Spinal cord (tissue), 10 donors: ENCODE measurements at places on chromosomes 13 and 19.

GRCh38 chr13:110887597-110888333 is 27.1 kb downstream of the ANKRD10 start:
- peaks cover 5% of the 10 kb centered on the region for H3K36me3 ChIP-seq
- no peaks in the 10 kb centered on the region for H3K27me3 ChIP-seq

GRCh38 chr19:56315077-56315828 is 614 bp upstream of the ZSCAN5A start:
- H3K36me3 ChIP-seq, result no peaks in the 10 kb centered on the region
- H3K27me3 ChIP-seq, result no peaks in the 10 kb centered on the region
- peaks cover 13% of the 10 kb centered on the region for H3K4me1 ChIP-seq

DNA sequence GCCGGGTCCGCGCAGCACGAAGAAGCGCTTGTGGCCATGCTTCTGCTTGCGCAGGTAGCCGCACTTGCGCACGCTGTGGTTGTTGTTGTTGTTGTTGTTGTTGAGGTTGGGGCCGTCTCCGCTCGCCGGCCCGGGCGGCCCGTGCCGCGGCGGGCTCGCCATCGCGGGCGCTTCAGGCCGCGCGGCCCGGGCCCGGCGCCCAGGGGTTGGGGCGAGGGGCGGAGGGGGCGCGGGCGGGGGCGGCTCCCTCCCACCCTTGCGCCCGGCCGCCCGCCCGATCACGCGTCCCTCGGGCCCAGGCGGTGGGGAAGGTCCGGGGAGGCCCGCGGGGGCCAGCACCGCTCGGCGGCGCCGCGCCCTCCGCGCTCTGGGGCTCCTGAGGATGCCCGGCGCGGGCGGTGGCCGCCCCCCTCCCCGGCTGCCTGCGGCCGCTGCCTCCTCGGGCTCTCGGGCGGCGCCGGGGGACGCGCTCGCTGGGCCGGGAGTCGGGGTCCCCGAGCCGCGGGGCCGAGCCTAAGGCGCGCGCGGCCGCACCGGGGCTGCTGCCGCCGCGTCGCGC is 412 bp downstream of the IRS2 start:
- peaks cover 38% of the 10 kb centered on the region for H3K4me1 ChIP-seq
- peaks cover 30% of the 10 kb centered on the region for H3K36me3 ChIP-seq
- DNase-seq, result no peak
- no peaks in the 10 kb centered on the region for H3K27me3 ChIP-seq

GRCh38 chr13:110017379-110017778 is 231.0 kb upstream of the IRS2 start:
- H3K36me3 ChIP-seq, result no peaks in the 10 kb centered on the region
- no peak for DNase-seq
- H3K27me3 ChIP-seq, result no peaks in the 10 kb centered on the region
- H3K27ac ChIP-seq, result no peak overlapping the region
- no peaks in the 10 kb centered on the region for H3K4me1 ChIP-seq

GRCh38 chr19:52099497-52100138 is 4.1 kb upstream of the ZNF841 start:
- no peak overlapping the region for H3K27ac ChIP-seq
- H3K27me3 ChIP-seq, result no peaks in the 10 kb centered on the region
- no peaks in the 10 kb centered on the region for H3K36me3 ChIP-seq
- H3K4me3 ChIP-seq, result no peak overlapping the region
- H3K4me1 ChIP-seq, result peaks cover under 1% of the 10 kb centered on the region
- no peak for DNase-seq

DNA sequence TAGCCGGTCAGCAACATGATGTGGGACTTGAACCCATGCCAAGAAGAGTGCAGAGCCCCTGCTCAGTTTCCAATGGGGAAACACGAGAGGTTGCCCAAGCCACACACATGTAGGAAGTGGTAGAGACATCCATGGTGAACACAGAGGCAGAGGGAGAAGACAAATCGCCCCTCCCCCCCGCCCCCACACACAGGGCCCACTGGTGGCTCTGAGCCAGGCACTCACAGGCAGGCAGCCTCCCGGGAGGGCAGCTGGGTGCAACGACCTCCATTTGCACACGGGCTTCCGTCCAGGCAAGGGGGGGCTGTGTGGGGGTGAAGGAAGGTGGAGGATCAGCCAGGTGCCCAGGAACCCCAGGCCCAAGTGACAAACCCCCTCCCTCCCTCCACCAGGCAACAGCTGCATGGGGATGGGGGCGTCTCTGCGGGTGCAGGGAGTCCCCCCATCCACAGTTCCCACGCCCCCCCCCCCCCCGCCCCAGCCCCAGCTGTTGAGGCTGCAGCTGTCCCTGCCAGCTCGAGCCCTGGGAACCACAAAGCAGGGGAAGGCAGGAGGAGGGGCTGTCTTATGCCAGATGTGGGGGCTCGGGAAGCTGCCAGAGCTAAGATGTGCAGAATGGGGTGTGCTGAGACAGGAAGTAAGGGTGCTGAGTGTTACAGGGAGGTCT is 3.4 kb downstream of the NOTCH3 start:
- H3K27ac ChIP-seq, result peak overlapping the region; percentile 25
- H3K36me3 ChIP-seq, result peaks cover 20% of the 10 kb centered on the region

GRCh38 chr13:111039735-111040134 is 75.4 kb upstream of the ARHGEF7 start:
- no peaks in the 10 kb centered on the region for H3K27me3 ChIP-seq
- DNase-seq, result no peak
- H3K4me3 ChIP-seq, result no peak overlapping the region
- no peaks in the 10 kb centered on the region for H3K4me1 ChIP-seq
- no peaks in the 10 kb centered on the region for H3K36me3 ChIP-seq
